Peyer's patch (tissue), 4 donors: ENCODE measurements at places on chromosomes 12 and 14.

GRCh38 chr12:92921877-92922276 lies 7.2 kb downstream of the EEA1 start:
- DNase-seq = no peak

DNA sequence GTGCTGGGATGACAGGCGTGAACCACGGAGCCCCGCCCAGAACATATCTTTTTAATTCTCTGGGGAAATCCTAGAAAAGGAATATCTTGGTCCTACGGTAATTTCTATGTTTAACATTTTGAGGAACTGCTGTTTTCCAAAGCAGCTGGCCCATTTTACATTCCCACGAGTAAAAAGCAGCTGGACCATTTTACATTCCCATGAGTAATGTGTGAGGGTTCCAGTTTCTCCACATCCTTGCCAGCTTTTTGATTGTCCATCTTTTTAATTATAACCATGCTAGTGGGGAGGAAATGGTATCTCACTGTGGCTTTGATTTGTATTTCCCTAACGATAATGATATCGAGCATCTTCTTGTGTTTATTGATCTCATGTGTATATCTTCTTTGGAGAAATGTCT lies 4.4 kb upstream of the P2RX4 start:
- DNase-seq = no peak

DNA sequence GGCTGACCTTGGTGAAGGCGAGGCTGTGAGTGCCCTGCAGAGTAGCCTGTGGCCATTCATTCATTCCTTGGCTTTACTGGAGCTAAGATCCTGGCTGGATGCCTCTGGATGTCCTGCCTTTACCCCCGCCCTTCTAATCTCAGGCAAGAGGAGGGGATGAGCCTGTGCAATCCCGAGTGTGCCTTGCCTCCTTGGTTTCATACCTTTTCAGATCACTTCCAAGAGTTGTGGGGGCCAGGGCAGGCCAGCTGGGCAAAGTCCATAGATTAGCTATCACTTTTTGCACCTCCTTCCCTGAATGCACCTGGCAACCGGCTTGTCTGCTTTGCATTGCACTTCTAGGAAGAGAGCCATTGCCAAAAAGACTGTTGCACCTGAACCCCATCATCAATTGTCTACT lies 1.5 kb downstream of the VRTN start:
- peak; percentile 59 for DNase-seq

DNA sequence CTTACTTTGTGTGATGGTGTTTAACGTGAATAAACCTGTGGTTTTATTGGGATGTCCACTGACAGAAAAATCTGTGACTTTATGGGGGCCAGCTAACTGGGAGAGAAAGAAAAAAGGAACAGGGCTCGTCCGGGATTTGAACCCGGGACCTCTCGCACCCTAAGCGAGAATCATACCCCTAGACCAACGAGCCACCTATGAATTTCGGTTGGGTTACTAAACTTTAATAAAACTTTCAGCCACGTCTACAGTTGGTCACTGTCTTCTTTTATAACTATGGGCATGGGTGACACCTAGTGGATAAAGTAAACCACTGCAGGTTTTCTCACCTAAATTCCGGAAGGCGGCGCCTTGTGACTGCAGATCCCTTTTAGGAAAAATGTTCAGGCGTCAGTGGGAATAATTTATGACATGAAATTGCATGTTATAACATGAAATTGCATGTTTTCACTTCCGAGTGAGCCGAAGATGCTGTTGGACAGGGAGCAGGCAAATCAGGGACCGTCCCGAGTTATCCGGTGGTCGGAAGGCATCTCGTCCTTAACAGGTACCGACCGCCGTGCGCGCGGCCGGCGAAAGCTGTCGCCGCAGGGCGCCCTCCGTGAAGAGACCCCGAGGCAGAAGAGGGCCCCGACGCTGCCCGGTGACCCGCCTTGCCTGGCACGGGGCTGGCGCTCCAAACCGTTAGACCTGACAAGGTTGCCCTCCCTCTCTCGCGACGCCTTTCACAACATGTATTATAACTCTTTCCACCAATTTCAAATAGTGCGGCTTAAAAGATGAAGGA lies 18.2 kb upstream of the RNASE12 start:
- DNase-seq = peak; percentile 71

GRCh38 chr12:96698521-96698920 lies 208.5 kb upstream of the NEDD1 start:
- no peak for DNase-seq

GRCh38 chr12:99138393-99138792 lies 493.3 kb downstream of the APAF1 start:
- no peak for DNase-seq

DNA sequence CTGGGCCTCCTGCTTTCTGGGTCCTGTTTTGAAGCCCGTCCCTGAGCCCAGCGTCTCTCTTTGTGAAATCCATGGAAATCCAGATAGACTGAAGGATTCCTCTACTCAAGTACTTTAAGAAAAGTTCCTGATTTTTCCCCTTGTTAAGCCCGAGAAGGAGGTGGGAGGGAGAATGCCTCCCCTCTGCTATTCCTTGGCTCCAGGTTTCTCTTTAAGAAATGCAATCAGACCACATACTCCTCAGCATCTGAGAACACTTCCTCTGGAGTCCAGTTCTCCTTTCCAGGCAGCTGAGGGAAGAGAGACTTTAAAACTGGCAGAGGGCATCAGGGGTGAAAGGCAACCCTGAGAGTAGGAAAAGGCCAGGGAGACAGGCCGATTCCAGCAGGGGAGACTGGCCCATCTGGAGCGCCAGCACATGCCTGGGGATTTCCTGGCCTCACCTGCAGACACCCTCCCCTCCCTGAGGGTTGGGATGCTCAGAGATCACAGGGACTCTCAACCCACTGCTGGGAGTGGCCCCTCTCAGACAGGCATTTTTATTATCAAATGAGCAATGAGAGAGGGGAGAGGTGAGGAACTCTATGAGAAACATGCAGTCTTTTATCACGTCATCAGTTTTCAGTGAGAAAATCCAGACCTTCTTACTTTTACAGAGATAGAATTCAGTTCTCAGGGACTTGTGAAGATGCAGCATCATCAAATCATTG lies 2.0 kb upstream of the EMP1 start:
- DNase-seq = peak; percentile 60

DNA sequence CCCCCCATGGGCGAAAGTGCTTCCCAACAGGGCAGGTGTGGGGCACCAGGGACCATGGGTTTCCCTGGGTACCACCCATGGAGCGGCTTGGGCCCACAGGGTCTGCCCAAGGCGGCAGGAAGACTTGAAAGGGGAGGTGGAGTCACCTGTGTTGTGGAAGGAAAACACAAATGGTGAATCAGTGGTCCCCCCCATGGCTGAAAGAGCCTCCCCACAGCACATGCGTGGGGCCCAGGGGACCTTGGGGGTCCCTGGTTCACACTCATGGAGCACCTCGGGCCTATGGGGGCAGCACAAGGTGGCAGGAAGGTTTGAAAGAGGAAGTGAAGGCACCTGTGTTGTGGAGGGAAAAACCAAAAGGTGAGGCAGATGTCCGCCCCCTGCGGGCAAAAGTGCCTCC lies 581.9 kb downstream of the ALG10 start:
- DNase-seq = peak; percentile 27

DNA sequence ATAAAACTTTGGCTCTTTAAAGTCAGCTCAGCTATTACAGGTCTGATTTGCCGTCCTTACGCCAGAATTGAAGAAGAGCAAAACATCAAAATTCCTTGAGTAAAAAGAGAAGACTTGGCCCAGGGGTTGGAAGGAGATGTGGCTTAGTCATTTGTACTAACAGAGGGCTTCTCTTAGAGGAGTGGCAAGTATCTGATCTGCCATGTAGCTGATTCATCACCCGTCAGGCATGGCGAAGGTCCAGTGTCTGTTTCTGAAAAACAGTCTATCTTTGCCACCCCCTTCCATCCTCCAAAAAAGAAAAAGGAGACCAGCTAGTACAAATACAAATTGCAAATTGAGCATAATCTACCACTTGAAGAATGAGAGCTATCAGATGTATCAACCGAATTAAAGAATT lies 91.9 kb downstream of the RAD52 start:
- DNase-seq = no peak

DNA sequence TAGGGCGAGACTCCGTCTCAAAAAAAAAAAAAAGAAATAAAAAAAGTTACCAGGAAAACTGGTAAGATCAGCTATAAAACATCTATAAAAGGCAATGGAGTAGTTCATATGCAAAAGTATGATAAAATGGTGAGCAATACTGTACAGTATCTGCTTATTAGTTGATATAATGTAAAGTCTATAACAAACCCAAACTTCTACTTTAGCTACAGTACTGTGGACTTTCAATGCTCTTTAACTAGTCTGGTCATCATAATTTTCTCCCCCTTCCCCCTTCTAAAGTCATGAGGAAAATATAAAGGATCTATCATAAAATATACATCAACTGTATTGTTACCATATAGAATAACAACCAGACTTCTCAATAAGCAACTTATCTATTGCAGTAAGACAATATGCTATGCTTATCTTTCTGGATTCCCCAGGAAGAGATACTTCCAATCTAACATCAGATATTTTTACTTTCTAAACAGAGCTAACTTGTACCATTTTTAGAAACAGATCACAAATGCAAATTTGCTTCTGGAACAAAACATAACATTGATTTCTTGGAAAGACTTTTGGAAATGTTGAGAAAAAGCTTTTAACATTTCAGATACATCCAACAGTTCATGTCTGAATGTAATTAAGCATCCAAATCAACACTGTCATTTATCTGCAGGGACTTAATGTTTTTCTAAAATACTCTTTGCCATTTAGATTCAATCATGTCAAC lies 43.8 kb downstream of the MDM2 start:
- DNase-seq = no peak

DNA sequence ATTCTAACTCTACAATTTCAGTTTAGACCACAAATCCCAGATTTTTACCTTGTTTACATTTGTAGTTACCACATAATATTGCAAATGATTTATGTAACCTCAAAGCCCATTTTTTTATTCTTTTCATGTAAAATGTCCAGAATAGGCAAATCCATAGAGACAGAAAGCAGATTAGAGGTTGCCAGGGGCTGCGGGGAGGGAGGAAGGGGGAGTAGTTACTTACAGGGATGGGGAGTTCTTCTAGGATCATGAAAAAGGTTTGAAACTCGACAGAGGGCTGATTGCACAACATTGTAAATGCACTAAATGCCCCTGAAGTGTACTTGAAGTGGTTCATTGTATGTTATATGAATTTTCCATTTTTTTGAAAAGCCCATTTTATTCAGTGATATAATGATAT lies 66.5 kb downstream of the PPP2R5C start:
- DNase-seq = no peak

GRCh38 chr12:29737644-29738043 lies 46.1 kb downstream of the TMTC1 start:
- DNase-seq = no peak

- no peak for DNase-seq
Measured at GRCh38 chr12:25625146-25625545, 72.1 kb upstream of the LMNTD1 start.

DNA sequence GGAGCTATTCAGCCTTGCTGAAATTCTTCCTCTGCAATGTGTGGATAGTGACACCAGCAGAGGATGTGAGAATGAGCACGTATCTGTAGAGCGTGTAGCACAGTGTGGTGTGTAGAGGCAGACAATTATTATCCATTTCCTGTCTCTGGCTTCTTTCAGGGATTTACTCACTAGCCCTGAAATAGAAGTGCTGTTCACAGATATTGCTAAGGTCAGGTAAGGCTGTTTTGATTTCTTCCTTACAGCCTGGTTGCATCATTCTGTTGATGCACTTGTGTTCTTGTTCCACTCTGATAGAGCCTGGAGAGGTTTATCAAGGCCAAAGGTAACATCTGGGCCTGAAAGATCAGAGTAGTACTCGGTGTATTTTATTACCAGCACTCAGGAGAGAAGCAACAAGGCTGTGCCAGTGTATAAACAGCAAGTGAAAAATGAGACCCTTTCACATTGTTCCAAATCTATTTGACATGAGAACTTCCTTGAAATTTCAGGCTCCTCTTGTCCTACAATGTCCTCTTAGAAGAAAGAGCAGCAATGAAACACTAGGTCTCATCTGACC lies 16.7 kb downstream of the ARG2 start:
- peak; percentile 48 for DNase-seq

DNA sequence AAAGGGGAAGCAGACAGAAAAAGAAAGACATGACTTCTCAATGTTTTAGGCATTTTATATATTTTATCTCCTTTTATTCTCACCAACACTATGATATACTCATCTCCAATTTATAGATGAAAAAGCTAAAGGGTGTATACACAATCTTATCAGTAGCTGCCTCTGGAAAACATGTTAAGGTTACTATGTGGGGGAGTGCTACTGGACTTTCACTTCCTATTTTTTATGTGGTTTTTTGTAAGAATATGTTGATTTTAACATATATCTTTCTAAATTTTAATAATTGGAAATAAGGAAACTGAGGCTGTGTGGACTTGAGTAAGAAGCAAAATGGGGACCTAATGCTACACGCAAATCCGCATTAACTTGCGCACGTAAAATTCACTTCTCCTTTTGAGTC lies 99.6 kb upstream of the PDE3A start:
- DNase-seq = no peak

- no peak for DNase-seq
Measured at GRCh38 chr14:50083467-50084337, 32.7 kb downstream of the VCPKMT start.

- DNase-seq = no peak
Measured at GRCh38 chr12:93645702-93646101, 31.5 kb upstream of the CRADD start.

DNA sequence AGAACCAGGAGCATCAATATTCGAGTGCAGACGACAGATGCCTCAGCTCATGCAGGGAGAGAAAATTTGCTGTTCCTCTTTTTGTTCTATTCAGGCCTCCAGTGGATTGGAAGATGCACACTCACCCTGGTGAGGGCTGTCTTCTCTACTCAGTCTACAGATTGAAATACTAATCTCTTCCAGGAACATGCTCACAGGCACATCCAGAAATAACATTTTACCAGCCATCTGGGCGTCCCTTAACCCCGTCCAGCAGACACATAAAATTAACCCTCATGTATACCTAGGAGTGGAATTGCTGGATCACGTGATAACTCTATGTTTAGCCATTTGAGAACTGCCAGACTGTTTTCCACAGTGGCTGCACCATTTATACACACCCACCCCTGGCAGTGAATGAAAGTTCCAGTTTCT lies 4.5 kb upstream of the OAS2 start:
- no peak for DNase-seq

DNA sequence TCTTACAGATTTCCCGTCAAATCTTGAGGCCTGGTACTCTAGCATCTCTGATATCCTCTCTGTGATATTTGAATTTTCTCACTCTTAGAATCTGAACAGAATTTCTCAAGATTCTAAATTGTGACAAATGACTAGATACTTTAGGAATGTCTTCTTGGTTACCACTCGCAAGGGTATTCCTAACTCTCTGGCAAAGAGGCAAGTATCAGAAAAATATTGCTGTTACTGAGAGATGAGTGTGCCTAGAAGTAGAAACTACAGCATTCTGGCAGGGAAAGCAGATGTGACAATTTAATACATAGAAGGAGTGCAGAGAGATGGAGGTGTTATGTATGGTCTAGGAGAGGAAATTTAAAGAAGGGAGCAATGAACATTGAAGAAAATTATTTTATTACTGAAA lies 467.8 kb downstream of the LRIG3 start:
- DNase-seq = no peak

DNA sequence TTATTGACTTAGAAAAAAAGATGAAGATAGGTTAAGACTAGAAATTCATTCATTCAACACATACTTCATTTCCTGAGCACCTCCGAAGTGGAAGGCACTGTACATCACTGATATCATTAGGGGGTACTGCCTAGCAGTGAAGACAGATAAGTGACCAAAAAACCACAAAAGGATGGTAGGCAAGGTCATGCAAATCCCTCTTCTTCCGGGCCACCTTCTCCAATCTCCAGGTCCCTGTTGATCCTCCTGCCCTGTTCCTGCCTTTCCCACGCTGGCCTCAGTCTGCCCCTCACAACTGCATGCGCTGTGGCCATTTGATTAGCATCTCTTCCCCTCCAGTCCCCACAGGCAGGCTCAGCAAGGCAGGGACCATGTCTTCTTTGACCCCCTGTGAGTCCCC lies 60.8 kb downstream of the SETD3 start:
- DNase-seq = no peak
